Type B pancreatic cell (in vitro differentiated cells): ENCODE measurements at places on chromosomes 16 and 17.

DNA sequence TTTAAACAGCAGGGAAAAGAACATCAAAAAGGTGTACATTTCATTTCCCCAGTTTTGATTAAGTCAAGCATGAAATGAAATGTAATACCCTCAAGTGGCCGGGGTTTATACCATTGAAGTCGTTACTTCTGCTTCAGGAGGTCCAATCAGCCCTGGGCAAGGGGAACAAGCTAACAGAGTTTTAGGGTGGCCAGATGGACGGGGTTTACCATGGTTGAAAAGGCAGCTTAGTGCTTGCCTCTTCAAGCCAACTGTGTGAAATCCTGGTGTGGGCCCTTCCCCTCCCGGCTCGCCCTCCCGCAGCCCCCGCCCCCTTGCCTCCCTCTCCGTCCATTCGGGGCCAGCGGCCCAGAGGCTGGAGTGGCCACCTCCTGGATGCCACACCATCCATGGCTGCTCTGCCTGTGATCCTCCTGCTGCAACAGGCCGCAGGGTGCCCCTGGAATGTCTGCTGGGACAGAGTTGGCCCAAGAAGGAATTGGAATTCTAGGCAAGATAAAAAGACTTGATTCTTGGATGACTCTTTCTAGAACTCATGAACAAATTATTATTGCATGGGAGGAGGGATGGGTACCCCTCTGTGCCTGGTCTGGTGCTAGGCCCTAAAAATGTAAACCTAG, 296.2 kb upstream of the IRX3 start:
- no peak for DNase-seq

- no peak for DNase-seq
Measured at GRCh38 chr16:20485408-20485807, 34.1 kb downstream of the ACSM2A start.

GRCh38 chr17:63537991-63538692, 12.1 kb upstream of the DCAF7 start:
- DNase-seq, result no peak

- DNase-seq, result no peak
Measured at GRCh38 chr17:22512057-22512456, 819.7 kb downstream of the KCNJ18 start.

GRCh38 chr17:28113269-28113668, 70.8 kb downstream of the NLK start:
- DNase-seq, result no peak

- no peak for DNase-seq
Measured at GRCh38 chr16:8847145-8847544, 21.7 kb downstream of the CARHSP1 start.

- DNase-seq, result no peak
Measured at GRCh38 chr16:81925016-81925415, 86.3 kb downstream of the SDR42E1 start.

DNA sequence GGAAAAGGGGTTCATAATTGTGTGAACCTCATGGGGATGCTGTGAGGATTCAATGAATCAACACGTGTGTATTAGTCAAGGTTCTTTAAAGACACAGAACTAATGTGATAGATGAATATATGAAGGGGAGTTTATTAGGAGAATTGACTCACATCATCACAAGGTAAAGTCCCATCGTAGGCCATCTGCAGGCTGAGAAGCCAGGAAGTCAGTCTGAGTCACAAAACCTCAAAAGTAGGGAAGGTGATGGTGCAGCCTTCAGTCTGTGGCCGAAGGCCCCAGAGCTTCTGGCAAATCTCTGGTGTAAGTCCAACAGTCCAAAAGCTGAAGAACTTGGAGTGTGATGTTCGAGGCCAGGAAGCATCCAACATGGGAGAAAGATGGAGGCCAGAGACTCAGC, 413.4 kb downstream of the CDH13 start:
- DNase-seq, result no peak

DNA sequence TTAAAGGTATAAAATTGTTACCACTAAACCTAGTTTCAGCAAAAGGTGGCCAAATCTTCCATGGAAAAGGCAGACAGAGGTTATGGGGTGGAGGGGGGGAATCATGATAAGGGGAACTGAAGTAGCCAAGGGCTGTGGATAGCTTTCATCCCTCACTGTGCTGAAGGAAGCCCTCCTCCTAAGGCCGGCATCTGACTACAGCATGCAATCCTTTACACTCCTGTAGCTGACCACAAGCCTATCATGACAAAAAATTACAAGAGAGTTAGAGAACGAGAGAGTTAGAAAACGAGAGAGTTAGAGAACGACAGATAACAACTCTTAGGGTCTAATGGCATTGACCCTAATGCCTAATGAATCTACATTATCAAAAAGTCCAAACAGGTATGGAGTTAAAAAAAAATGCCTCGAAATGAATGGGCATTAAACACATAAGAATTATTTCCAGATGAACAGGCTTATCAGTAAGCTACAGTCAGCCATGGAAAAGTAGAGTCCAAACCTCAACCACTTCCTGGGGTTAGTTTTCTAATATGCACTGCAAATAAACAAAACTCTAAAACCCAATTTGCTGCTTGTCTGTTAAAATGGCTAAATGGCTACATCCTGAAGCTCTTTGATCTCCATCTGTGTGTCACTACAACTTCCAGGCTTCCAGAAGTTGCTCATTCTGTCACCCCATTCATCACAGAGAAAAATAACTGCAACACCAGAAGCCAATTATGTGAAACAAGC, 29.7 kb downstream of the DUSP14 start:
- DNase-seq, result no peak

DNA sequence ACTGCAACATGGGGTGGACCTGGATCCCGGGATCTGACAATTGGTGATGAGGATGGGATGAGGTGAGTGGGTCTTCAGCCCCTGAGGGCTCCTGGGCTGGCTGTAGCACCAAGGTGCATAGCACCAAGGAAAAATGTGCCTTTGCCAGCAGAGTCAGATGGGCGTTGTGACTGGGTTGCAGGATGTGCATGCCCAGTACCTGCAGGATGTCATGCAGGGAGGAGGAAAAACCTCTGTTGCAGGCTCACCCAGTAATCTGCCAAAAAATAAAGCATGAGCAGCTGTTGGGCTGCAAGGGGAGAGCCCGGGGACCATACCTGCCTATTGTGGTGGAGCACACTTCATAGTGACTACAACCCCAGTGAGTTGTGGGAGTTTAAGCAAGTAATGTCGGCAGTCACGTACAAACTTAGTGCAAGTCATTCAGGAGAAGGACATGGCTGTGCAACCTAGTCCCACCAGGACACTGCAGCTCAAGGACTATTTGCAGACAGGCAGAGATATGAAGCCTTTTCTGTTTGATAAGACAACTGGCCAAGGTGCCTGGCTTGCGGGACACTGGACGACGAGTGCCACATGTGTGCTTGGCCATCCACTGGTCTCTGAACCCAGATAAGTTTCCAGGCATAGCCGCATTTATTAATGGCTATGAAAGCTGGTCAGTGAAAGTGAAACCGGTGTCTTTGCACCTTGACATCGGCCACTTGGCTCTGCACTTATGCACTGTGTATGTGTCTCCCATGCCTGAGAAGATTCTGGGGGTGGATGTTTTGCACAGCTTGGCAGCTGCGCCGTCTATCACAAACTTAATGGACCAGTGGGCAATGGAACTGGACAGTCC, 499.8 kb downstream of the KCNJ2 start:
- DNase-seq, result no peak

DNA sequence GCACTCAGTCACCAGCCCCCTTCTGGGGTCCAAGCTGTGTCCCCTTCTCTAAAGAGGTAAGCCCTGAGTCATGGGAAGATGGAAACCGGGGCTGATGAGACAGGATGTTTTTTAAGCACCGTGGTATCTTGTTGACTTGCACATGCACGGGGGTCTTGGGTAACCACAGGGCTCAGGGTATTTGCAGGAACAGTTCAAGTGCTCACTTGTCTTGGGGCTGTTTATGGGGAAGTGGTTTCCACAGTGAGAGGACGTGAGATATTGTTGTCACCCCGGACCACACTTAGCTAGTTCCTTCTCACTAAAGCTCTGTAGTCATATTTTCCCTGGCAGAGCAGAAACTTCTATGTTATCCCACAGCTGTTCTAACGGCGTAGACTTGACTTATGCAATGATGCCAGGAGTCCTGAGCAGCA, 7.7 kb downstream of the CCL3L1 start:
- no peak for DNase-seq

GRCh38 chr17:55783684-55784245, 32.9 kb downstream of the PCTP start:
- no peak for DNase-seq

- DNase-seq, result no peak
Measured at GRCh38 chr17:81035521-81036196, 708 bp downstream of the BAIAP2 start.

GRCh38 chr16:57775661-57776469, 26.4 kb downstream of the KIFC3 start:
- DNase-seq, result no peak

DNA sequence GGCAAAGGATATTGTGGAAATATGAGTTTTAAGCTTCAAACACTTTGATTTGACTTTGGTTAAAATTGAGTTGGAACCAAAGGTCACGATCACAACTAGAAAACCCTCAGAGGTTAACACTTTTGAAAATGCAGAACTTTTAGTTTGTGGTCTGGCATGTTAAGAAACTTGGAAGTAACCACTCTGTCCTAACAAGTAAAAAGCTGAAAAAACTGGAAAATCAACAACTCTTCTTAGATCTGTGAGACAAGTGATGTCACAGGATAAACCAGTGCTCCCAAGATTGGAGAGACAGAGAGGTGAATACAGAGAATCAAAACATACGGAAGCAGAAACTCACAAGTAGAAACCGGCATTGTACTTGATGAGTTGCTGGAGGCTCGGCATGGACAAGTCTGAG, 17.4 kb downstream of the MFSD6L start:
- no peak for DNase-seq

DNA sequence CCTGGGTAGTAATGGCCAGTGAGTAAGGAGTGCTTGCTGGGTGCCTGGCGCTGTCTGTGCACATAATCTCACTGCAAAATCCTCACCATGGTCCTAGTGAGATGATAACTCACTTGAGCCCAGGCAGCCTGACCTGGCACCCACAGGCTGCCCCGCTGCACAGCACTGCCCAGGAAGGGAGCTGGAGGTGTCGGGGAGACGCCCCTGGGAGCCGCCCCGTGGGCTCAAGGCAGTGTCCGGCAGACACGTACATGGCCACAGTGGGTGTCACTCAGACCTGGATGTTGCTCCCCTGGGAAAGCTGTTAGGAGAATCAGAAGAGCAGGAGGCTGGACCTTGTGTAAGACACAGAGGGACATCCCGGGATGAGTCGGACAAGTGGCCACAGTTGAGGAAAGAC, 44.2 kb downstream of the BEAN1 start:
- no peak for DNase-seq

- DNase-seq, result no peak
Measured at GRCh38 chr17:17890773-17891759, 54.3 kb upstream of the SREBF1 start.

- no peak for DNase-seq
Measured at GRCh38 chr17:8124350-8125153, 646 bp upstream of the HES7 start.

GRCh38 chr17:4899341-4900230, at the start of gene C17orf107:
C17orf107 (plus strand) TSS chr17:4899536; CDS start chr17:4899763, 227 bp downstream.
- DNase-seq, result no peak

DNA sequence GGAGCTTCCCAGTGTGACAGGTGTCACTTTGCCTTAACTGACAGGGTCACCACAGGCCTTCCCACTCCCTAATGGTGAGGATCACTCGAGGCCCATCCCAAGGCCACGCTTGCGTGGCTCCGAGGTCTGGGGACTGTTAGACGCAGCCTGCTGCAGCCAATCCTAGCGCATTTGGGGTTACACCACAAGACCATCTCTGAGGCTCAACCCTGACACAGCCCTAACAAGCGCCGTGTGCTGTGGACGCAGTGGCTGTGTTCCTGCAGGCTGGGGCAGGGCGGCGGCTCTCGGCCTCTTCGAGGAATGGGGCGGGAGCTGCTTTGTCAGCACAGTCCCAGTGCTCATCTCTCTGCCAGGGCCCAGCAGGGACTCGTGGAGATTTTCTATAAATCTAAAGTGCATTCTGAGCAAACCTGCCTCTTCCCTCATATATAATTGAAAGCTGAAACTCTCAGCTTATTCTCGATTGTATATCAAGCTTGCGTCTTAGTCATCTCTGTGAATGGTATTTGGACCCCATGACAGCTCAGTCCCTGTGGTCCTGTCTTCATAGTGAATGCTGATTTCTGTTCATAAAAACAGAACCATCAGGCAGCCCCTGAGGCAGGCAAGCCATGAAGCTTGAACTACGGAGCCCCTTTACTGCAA, 65.8 kb upstream of the CHMP6 start:
- no peak for DNase-seq

- DNase-seq, result no peak
Measured at GRCh38 chr17:57625511-57625910, 119.6 kb downstream of the CCDC182 start.

DNA sequence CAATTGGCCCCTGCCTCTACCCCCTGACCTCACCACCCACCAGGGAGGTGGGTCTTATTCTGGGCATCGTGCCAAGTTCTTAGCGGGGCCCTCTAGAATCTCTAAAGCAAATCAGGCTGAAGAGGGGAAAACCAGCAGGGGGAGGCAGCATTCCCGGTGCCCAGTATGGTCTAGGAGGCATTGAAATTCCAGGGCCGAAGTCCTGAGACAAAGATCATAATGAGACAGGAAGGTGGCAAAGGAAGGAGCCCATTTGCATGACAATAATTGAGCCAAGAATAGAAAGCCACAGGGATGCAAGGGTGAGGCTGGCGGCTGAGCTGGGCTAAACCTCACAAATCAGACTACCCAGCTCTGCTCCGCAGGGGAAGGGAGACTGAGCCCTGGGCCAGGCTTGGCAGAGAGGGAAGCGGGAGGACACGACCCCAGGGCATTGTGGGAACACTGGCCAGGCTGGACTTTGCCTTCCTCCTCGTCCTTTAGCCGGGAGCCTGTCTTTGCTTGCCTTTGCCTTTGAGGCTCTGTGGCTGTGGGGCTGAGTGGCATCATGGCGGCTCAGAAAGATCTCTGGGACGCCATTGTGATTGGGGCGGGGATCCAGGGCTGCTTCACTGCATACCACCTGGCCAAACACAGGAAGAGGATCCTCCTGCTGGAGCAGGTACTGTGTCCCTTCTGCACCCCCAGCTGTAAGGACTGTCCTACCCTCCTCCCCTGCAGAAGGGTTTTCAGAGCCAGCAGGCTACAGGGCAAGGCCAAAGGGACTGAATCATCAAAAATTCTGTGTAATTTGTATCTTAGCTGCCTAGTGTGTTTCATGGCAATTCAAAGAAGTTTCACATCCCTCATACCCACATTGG, at the start of gene PIPOX:
Gene PIPOX, plus strand, starts transcription at position 463 of the 860 bp plus-strand sequence. Its CDS starts 85 bp downstream, at position 548.
- DNase-seq, result no peak
